HepG2 (cell line): ENCODE measurements at places on chromosomes 6 and 20.
A peak's percentile ranks its signal among the peaks of the same experiment; 100 is the strongest.

- H3K27ac ChIP-seq = no peak overlapping the region
- DNase-seq = no peak
- peaks cover 2% of the 10 kb centered on the region for H3K36me3 ChIP-seq
- H3K27me3 ChIP-seq = no peaks in the 10 kb centered on the region
Measured at GRCh38 chr6:38088829-38089228, 269.3 kb downstream of the ZFAND3 start.

- H3K27me3 ChIP-seq = no peaks in the 10 kb centered on the region
- no peaks in the 10 kb centered on the region for H3K36me3 ChIP-seq
- H3K4me1 ChIP-seq = no peaks in the 10 kb centered on the region
- no peak for DNase-seq
- no peak overlapping the region for H3K27ac ChIP-seq
- H3K4me3 ChIP-seq = no peak overlapping the region
Measured at GRCh38 chr6:123895346-123895745, 91.7 kb downstream of the NKAIN2 start.

- H3K36me3 ChIP-seq = no peaks in the 10 kb centered on the region
- H3K27ac ChIP-seq = no peak overlapping the region
- H3K4me3 ChIP-seq = no peak overlapping the region
Measured at GRCh38 chr6:130027948-130028347, 9.6 kb downstream of the L3MBTL3 start.

DNA sequence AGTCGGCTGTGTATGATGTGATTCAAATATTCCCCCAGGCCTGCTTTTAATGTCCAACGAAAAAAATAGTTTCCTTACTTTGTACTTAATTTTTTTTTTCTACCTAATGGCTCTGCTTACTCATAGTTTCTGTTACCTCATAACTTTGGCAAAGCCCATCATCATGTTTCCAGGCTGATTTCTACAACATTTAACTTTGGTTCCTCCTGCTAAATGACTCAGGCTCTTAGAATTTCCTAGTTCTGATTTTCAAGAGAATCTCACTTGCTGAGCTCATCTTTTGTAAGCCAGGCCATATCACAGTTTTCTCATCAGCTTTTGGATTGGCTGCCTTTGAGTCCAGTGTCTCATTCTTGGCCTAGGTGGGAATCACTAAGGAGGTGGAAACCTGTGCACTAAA, 323.1 kb downstream of the HDGFL1 start:
- no peaks in the 10 kb centered on the region for H3K27me3 ChIP-seq
- H3K4me3 ChIP-seq = no peak overlapping the region
- H3K27ac ChIP-seq = no peak overlapping the region
- no peak for DNase-seq
- H3K36me3 ChIP-seq = no peaks in the 10 kb centered on the region

DNA sequence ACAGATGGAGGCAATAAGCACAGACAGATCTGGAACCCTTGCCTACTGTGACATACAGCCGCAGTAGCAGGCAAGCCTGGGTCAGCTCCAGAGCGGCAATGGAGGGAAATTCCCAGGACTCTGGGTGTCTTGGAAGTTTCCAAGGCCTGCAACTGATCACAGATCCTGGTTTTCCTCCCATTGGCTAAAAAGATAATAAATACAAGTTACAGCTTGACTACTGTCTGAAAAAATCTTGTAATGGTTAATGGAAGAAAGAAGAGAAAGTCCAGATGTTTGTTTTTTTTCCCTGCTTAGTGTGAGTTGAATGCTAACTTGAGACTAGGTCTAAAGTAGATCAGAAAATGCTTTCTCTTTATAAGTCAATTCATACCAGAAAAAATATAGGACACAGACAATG, 307.6 kb downstream of the ALDH8A1 start:
- H3K27me3 ChIP-seq = no peaks in the 10 kb centered on the region
- H3K4me1 ChIP-seq = 0 out of 2 replicates have a peak, but pooled peaks cover 4% of the 10 kb centered on the region
- DNase-seq = no peak
- no peak overlapping the region for H3K4me3 ChIP-seq
- H3K27ac ChIP-seq = no peak overlapping the region

GRCh38 chr6:105902401-105903031, 183.6 kb upstream of the PRDM1 start:
- no peaks in the 10 kb centered on the region for H3K27me3 ChIP-seq
- no peak for DNase-seq
- no peaks in the 10 kb centered on the region for H3K4me1 ChIP-seq
- H3K36me3 ChIP-seq = no peaks in the 10 kb centered on the region
- no peak overlapping the region for H3K27ac ChIP-seq

DNA sequence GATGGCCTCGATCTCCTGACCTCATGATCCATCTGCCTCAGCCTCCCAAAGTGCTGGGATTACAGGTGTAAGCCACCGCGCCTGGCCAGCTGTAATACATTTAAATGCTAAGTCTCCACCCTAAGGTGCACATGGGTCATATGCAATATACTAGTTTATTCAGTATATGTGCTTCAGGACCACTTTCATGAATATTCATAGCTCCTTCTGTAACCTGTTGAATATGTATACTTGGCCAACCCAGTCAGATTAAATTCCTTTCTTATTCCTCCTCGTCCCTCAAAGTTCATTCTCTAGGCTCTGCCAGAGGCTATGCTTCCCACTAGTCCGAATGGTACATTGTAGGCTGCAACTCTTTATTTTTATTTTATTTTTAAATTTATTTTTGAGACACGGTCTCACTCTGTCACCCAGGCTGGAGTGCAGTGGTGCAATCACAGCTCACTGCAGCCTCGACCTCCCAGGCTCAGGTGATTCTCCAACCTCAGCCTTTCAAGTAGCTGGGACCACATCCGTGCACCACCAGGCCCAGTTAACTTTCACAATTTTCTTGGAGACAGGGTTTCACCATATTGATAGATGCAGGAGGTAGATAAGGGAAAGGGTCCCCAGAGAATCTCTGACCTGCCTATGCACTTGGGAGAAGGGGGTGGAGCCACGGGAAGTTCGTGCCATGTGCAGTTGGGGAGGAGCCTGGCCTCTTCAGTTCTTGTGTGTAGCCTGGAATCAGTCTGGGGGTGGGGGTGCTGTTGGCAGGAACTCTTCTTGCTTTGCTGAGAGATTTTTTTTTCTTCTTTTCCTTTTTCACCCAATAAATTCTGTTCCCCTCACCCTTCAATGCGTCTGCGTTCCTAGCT, 41.3 kb upstream of the DDR1 start:
- H3K4me3 ChIP-seq = no peak overlapping the region
- H3K4me1 ChIP-seq = peaks cover 29% of the 10 kb centered on the region
- no peak overlapping the region for H3K27ac ChIP-seq
- H3K36me3 ChIP-seq = no peaks in the 10 kb centered on the region
- H3K27me3 ChIP-seq = peaks cover 23% of the 10 kb centered on the region

DNA sequence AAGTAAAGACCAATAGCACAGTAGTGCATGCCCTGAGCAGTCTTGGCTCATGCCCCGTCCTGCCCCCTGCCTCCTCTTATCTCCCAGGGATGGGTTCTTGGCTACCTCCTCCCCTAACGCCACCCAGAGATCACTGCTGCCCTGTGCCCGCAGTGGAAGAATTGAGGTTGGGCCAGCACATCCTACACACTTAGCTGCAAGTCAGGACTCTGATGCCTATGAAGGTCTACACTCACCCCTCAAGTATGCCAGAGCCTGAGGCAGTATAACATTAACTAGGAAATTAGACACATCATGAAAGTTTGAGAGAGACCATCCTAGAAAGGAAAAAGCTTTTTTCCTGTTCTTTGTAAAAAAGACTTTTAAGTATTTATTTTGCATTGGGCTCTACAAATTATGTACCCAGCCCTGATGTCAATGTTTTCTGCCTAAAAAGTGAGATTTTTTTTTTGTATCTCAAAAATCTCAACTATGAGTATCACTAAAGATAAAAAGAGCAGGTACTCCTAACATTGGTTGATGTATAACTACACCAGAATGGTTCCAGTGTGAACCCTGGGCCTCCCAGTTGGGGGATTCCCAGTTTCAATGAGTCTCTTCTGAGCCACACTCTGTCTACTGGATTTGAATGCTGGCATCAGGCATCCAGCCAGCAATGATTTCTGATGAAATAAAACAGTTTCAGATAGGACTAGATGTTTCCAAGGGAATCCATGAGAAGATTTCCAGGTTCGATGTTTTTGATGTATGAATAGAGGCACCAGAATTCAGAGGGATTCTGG, 115.4 kb downstream of the ISM1 start:
- no peaks in the 10 kb centered on the region for H3K36me3 ChIP-seq
- H3K27me3 ChIP-seq = no peaks in the 10 kb centered on the region
- H3K4me1 ChIP-seq = peaks cover 87% of the 10 kb centered on the region
- peak; percentile 87 for DNase-seq
- peak overlapping the region; percentile 52 for H3K27ac ChIP-seq

DNA sequence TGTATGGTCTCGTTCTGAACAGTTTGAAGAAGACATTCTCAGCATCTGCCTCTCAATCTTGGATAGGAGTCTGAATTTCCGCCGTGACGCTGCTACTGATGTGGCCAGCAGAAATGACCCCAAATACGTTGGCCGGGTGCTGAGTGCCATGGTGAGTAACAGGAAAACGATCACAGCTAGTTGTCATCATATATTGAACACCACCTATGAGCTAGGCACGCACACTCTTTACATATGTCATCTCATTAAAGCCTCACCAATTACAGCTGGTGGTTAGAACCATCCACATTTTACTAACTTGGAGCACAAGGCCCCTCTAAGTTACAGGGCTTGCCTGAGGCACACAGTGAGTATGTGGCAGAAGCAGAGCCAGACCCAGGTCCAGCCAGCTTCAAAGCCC, 17.1 kb downstream of the TGM3 start:
- H3K4me3 ChIP-seq = no peak overlapping the region
- no peak overlapping the region for H3K27ac ChIP-seq
- DNase-seq = no peak
- no peaks in the 10 kb centered on the region for H3K36me3 ChIP-seq
- H3K4me1 ChIP-seq = peaks cover 12% of the 10 kb centered on the region

GRCh38 chr20:11409561-11409960, 508.1 kb upstream of the BTBD3 start:
- H3K27ac ChIP-seq = no peak overlapping the region
- no peaks in the 10 kb centered on the region for H3K4me1 ChIP-seq
- no peaks in the 10 kb centered on the region for H3K27me3 ChIP-seq
- H3K36me3 ChIP-seq = no peaks in the 10 kb centered on the region

DNA sequence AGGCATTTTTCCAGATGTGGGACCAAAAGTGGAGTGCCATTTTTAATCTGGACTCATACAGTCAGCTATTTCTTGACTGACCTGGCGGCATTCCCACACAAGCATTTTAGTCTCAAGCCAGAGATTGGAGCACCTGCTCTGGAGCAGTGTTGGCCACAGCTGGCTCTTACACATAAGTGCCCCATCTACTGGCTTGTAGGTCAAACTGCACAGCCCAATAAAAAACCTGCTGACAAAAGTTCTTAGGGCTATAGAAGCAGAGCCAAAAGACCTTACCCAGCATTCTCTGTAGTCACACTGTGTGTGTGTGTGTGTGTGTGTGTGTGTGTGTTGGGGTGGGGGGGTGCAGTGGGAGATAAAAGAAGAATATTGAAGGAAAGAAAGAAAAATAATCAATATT, 38.6 kb upstream of the SENP6 start:
- H3K27ac ChIP-seq = no peak overlapping the region
- H3K36me3 ChIP-seq = no peaks in the 10 kb centered on the region
- peak; percentile 37 for DNase-seq

- peaks cover 21% of the 10 kb centered on the region for H3K4me1 ChIP-seq
- no peaks in the 10 kb centered on the region for H3K36me3 ChIP-seq
- H3K27me3 ChIP-seq = no peaks in the 10 kb centered on the region
Measured at GRCh38 chr6:108633436-108633835, 72.7 kb downstream of the FOXO3 start.

GRCh38 chr20:21125072-21125848, 622 bp upstream of the KIZ start:
- H3K27me3 ChIP-seq = no peaks in the 10 kb centered on the region
- peaks cover 42% of the 10 kb centered on the region for H3K4me1 ChIP-seq
- H3K4me3 ChIP-seq = peak overlapping the region; percentile 93
- no peaks in the 10 kb centered on the region for H3K36me3 ChIP-seq

DNA sequence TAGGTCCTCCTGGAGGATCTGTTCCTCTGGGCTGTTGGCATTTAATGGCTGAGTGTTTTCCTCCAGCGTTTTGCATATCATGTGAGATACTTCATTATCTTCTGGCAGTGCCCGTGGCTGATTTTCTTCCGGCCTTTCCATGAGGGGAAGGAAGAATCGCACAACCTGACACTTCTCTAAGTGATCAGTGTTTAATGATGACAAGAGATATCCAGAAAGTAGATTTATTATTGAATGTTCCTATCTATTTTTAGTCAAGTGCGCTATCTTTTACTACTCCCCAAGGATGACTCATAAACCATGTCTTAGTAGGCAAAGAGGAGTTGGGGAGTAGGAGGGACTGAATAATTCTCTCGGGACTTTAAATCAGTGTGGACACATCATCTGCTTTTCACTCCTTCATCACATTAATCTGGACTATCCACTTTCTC, 149.7 kb downstream of the PLCB4 start:
- H3K4me3 ChIP-seq = no peak overlapping the region
- no peak for DNase-seq
- no peak overlapping the region for H3K27ac ChIP-seq
- peaks cover 18% of the 10 kb centered on the region; the same call in 2 of the 3 replicates for H3K27me3 ChIP-seq

GRCh38 chr6:160227038-160227768, 31.4 kb downstream of the SLC22A2 start:
- no peaks in the 10 kb centered on the region for H3K36me3 ChIP-seq
- H3K27me3 ChIP-seq = no peaks in the 10 kb centered on the region
- no peaks in the 10 kb centered on the region for H3K4me1 ChIP-seq
- no peak overlapping the region for H3K4me3 ChIP-seq

- no peak overlapping the region for H3K27ac ChIP-seq
- no peak overlapping the region for H3K4me3 ChIP-seq
- H3K4me1 ChIP-seq = no peaks in the 10 kb centered on the region
- no peaks in the 10 kb centered on the region for H3K27me3 ChIP-seq
Measured at GRCh38 chr6:20197251-20197650, 15.0 kb downstream of the MBOAT1 start.

DNA sequence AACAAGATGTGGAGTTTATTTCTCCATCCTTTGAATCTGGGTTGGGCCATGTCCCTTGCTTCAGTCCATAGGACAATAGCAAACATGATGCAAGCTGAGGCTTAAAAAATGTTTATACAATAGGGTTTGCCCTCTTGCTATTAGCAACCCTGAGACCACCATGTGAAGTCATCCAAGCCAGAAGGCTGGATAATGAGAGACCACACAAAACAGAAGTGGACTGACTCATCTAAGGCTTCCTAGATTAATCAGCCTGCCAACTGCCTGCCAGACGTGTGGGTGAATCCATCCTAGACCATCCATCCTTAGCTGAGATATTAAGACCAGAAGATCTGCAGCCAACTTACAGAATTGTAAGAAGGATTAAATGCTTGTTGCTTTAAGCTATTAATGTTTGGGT, 38.1 kb upstream of the ISM1 start:
- no peaks in the 10 kb centered on the region for H3K27me3 ChIP-seq
- no peak overlapping the region for H3K27ac ChIP-seq
- DNase-seq = no peak
- no peaks in the 10 kb centered on the region for H3K4me1 ChIP-seq
- no peak overlapping the region for H3K4me3 ChIP-seq

DNA sequence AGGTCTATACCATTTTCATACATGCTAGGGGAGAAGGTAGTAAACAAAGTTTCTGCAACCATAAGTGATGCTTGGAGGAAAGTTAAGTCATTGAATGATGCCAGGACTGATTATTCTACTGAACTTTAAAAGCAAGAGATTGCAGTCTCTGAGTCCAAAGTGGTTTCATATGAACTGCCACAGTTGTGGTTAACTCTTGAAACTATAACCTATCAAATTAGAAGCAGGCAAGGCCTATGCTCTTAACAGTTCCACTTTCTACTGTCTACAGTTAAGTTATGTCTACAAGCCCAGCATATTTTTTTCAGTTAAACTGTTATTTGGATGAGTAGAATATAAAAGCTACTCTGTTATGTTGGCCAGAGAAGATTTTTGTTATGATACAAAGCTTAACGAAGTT, 326.5 kb upstream of the RUNX2 start:
- H3K27me3 ChIP-seq = no peaks in the 10 kb centered on the region
- no peaks in the 10 kb centered on the region for H3K4me1 ChIP-seq
- H3K4me3 ChIP-seq = no peak overlapping the region
- DNase-seq = no peak
